ENCODE measurements at places on chromosomes 5 and 9. TPM values are rescaled to one million over a fixed set of nuclear protein-coding genes. Genes with fewer than 3 reads are reported as not detected.

DNA sequence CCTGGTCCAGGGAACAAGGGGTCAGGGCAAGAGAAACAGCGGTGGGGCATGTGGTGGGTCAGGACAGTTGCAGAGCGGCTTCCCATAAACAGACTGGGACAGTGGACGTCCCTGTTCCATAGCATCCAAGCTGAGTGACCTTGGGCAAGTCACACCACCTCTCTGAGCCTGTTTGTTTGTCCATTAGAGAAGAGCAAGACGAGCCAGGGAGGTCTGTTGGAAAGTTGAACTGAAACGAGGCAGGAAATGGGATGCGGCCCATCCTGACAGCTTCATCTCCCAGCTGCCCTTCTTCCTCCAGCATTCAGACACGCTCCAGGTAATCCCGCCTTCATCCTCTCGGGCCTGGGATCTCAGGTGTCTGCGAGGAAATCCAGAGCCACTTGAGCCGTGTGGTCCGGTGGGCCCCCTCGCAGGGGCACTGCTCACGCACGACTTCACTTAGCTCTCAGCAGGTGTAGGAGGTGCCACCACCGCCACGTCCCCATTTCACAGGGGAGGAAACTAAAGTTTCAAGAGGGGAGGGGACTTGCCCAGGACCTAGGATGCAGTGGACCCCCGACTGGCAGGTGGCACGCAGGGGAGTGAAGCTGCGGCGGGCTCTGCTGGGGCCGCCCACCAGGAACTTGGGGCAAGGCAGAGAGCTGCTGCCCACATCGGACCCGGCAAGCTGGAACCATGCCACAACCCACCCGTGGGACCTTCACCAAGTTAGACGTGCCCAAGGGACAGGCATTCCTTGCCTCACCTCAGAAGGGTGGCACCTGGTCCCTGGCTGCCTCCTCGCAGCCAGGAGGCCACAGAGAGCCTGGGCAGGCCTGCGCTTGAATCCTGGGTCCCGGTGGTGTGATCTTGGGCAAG, 13.0 kb downstream of the PTGES2 start:
- no peak for DNase-seq
- peaks cover 14% of the 10 kb centered on the region for H3K36me3 ChIP-seq
- H3K27me3 ChIP-seq, result no peaks in the 10 kb centered on the region
- H3K4me3 ChIP-seq, result no peak overlapping the region
- H3K27ac ChIP-seq, result no peak overlapping the region

Gene TSPAN17
- total RNA-seq, result 41.6 TPM

GRCh38 chr9:107389617-107390071, 99.9 kb downstream of the KLF4 start:
- H3K4me3 ChIP-seq, result no peak overlapping the region
- H3K4me1 ChIP-seq, result no peaks in the 10 kb centered on the region
- H3K27me3 ChIP-seq, result no peaks in the 10 kb centered on the region
- H3K36me3 ChIP-seq, result no peaks in the 10 kb centered on the region

GRCh38 chr9:131876486-131876885, 136.6 kb upstream of the RAPGEF1 start:
- H3K27ac ChIP-seq, result peak overlapping the region; percentile 82
- H3K4me3 ChIP-seq, result peak overlapping the region; percentile 26
- DNase-seq, result no peak
- no peaks in the 10 kb centered on the region for H3K27me3 ChIP-seq

- no peak overlapping the region for H3K4me3 ChIP-seq
- no peak for DNase-seq
- no peak overlapping the region for H3K27ac ChIP-seq
- H3K27me3 ChIP-seq, result peaks cover 2% of the 10 kb centered on the region
- no peaks in the 10 kb centered on the region for H3K36me3 ChIP-seq
- H3K4me1 ChIP-seq, result no peaks in the 10 kb centered on the region
These were observed 378.1 kb downstream of the TMEM38B start for GRCh38 chr9:106072421-106072820.

DNA sequence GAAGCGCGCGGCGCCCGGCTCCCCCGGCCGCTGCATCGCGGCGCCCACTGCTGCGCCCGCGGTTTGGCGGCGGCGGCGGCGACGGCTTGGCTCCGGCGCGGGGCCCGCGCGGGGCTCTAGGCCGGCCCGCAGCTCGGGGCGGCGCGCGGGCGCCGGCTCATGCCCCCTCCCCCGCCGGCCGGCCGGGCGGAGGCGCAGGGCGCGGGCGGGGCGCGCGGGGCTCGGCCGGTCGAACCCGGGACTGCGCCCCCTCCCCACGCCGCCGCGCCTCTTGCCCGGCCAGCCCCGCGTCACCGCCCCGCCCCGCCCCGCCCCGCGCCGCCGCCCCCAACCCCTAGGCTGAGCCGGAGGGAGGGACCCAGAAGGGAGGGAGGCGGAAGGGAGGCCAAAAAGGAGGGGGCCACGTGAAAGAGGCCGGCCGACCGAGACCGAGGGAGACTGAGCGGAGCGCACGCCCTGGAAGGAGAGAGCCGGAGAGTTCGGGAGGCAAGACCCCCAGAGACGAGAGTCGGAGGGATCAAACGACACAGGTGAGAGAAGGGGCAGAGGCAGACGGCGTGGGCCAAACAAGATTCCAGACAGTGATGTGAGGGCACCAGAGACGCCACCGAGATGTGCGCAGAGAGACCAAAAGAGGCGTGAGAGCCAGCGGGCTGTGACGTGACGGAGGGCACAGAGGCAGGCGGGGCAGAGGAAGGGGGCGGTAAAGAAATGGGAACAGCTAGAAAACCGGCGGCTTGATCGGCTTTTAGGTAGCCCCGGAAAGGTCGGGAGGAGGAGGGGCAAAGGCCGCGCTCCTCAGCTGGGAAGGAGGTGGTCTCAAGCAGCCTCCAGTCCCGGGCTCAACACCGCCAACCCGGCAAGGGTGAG, at the start of gene BARX1:
TSS of gene BARX1 (minus strand) at position 245 of the 870 bp plus-strand sequence. CDS start at position 36, 209 bp downstream.
- H3K27me3 ChIP-seq, result peaks cover 69% of the 10 kb centered on the region
- peak within 1 kb of the TSS; percentile 8 for H3K27ac ChIP-seq
- peak within 1 kb of the TSS; percentile 44 for H3K4me3 ChIP-seq
- DNase-seq, result peak; percentile 49
- H3K36me3 ChIP-seq, result peaks cover 6% of the 10 kb centered on the region

Measured in activated CD8-positive, alpha-beta T cell treated with anti-CD3 and anti-CD28 coated beads, Interleukin-2, amount 10 ng/mL, durations not matched to agents 7 days and 5 days (primary cell).